Substantia nigra (tissue), 51 donors: ENCODE measurements at places on chromosomes 3 and 15.

GRCh38 chr3:36874424-36874823, 70.4 kb downstream of the TRANK1 start:
- DNase-seq, result no peak

DNA sequence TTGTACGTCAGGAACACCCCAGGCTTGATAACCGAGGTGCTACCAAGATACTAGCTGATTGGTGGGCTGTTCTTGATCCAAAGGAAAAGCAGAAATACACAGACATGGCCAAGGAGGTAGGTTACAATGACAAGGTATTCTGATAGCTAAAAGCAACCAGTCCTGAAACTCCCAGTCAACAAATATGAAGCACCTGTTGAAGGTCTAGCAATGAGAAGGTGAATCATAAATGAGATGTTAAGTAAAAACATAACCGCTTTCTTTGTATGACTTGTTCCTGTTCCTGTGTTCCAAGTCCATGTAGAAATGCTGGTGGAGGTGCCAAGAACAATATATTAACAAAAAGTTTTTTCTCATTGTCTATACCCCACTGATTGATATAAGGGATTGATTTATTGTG, 194.0 kb downstream of the BBX start:
- no peak for DNase-seq

- no peak for DNase-seq
These were observed 116.5 kb downstream of the EEFSEC start for GRCh38 chr3:128269796-128270195.

GRCh38 chr3:69710153-69710977, 28.9 kb upstream of the MITF start:
- DNase-seq, result no peak

GRCh38 chr3:132433121-132433520, 15.8 kb downstream of the DNAJC13 start:
- DNase-seq, result no peak

GRCh38 chr3:106386050-106386449, 517.2 kb upstream of the CBLB start:
- no peak for DNase-seq
